D721Med (cell line): ENCODE measurements at places on chromosomes 5 and 9.
A peak's percentile ranks its signal among the peaks of the same experiment; 100 is the strongest.

GRCh38 chr9:98101868-98102273, 17.2 kb downstream of the TRIM14 start:
- no peak for DNase-seq

- DNase-seq: no peak
Measured at GRCh38 chr5:57494104-57495098, 11.8 kb upstream of the ACTBL2 start.

GRCh38 chr5:4230471-4230785, 634.8 kb downstream of the IRX1 start:
- DNase-seq: no peak

- no peak for DNase-seq
Measured at GRCh38 chr9:126695701-126696400, 82.1 kb downstream of the LMX1B start.

DNA sequence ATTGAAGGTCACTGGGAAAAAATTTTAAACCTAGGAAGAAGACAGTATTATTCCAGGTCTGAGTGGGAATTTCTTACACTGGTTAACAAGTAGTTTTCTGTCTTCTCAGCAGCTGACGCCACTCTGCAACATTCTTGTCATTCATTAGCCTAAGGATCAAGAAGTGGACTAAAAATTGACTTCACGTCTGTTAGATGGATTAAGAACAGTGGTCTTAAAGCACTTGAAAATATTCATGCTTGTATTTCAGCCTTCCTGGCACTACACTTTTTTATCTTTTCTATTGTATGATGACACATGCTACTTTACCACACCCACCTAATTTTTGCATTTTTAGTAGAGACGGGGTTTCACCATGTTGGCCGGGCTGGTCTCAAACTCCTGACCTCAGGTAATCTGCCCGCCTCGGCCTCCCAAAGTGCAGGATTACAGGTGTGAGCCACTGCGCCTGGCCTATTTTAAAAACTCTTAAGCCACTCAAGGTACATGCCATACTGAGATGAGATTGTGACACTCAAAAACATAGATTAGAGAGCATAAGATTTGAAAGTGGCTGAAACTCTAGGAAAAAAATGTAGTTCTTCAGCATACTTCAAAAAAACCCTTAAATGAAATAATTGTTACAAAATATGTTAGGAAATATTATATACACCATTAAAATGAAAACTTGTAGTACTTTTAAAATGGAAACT, 8.4 kb downstream of the MATR3 start:
- DNase-seq: no peak

- no peak for DNase-seq
Measured at GRCh38 chr5:112844489-112844888, 16.6 kb upstream of the SRP19 start.

DNA sequence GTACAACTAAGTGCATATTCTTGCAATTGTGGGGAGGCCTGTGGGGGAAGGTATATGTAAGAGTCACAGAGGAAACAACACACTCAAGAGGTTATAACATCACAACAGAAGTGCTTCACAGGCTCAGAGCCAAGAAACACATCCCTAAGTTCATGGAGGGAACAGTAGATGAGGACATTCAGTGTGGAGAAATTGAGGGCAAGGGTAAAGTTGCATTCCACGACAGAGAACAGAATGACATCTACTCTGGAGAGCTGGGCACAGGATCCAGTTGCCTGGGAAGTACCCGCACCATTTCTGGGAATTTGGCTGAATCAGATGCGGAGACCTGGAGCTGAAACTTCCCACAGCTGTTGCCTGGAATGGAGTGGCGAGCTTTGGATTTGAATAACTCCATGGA, 197.2 kb downstream of the NXNL2 start:
- no peak for DNase-seq

DNA sequence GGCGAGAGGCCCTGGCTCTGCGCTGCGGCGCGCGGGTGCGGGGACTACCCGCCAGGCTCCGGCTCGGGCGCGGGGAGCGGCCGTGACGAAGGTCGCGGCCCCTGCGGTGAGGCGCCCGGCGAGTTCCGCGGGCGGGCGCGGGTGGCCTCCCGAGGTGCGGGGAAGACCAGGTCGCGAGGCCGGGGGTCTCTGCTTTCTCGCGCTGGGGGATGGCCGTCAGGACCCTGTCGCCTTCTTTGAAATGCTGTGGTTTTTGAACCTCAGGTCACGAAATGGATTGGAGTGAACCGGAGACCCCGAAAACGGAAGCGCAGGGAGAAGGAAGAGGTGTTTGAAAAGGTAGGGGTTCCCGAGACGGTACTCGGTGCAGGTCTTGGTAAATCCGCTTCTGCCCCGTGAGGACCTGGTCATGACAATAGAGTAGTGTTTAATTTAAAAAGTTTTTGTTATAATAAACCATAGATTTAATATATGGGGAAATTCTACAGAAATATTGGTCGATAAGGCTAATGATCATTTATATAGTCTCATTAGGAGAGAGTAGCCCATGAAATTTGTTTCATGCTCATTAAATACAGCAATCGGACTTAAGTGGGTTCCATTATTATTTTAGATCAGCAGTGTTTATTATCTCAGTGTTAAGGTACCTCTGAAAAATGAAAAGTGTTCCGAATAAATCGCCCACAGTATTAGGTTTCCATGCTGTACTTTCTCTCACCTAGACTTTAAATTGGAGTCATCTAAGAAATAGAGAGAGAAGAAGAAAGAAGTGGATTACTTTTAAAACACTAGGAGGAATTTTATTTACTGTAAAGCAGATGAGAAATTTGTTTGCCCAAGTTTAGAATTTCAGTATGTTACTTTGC, 279.0 kb downstream of the AOPEP start:
- DNase-seq: no peak

DNA sequence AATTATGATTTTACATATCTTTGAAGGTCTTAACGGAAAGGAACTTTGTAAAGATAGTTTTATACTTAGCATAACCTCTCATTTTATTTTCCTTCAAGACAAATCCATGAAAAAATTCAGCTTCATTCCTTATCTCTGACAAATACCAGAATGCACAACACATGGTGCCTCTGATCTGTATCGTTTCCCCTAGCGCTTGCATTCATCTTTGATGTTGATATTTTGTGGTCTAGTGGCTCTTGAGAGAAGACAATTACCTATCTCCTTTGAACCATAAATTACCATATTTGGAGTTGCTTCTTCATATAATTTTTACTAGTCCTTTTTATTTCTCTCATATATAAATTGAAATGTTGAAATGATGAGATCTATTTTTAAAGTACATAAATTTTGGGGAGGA, 551.3 kb downstream of the PDE4D start:
- DNase-seq: no peak

GRCh38 chr9:136769710-136770191, 5.4 kb upstream of the LCN15 start:
- peak; percentile 85 for DNase-seq

GRCh38 chr5:80146046-80146445, 109.8 kb downstream of the SERINC5 start:
- DNase-seq: no peak

DNA sequence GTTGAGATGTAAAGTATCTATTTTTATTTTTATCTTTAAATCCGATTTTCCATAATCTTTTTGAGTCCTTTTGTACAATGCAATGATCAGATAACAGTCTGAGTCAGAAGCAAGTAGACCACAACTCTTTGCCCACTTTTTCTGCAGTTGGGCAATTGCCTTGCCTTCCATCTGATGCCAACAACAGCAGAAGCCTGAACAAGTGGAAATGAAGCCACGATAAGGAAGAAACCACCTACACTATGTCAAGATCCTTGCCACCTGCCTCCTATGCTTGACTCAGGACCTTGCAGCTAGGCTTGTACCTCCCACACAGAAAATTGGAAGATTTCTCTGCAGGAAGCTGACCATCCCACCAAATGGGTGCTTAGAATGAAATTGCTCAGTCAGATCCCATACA, 78.6 kb downstream of the ANXA1 start:
- DNase-seq: no peak

DNA sequence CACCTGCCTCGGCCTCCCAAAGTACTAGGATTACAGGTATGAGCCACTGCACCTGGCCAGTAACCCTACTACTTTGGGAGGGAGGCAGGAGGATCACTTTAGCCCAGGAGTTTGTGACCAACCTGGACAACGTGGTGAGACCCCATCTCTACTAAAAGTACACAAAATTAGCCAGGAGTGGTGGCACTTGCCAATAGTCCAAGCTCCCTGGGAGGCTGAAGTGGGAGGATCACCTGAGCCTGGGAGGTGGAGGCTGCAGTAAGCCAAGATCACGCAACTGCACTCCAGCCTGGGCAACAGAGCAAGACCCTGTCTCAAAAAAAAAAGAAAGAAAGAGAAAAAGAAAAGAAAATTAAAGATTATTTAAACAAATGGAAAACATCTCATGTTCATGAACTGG, 10.3 kb downstream of the GDF9 start:
- no peak for DNase-seq

DNA sequence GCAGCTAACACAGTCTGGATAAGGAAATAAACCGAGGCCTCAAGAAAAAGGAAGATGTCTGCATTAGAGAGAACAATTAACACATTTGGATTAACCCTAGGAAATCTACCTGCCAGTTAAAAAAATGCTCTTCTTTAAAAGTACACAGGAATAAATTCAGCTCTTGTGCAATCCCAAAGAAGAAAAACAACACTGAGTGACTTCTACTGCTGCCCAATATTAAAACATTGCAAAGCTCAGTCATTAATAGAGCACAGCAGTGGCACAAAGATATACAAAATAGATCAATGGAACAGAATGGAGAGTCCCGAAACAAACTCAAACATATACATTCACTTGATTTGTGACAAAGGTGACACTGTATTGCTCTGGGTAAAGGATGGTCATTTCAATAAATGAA, 119.7 kb downstream of the GNAQ start:
- no peak for DNase-seq

GRCh38 chr9:112811518-112811917, 61.0 kb downstream of the SNX30 start:
- DNase-seq: no peak

DNA sequence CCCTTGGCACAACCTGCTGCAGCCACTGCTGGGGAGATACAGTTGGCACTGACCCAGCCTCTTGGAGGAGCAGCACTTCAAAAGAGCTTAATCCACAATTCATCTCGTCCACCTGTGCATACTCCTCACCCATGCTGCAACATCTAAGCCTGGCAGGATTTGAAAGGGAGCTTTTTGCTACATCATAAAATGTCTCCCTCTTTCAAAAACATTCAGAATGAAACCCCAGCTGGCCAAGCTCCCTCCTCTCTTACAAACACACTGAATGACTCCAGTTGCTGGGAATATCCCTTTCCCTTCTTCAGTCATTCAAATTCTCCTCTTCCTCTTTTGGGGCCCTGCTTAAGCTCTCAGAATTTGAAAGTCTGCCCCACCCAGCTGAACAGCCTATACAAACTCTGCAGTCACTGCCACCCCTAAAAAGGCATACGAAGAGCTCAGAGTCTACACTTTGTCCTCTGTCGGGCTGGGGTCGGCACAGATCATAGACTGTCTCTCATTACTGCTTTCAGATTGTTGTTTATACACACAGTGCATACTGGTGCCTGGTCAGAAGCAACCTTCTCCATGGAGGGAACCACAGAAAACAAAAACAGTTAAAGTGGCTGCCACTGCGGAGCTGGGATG, 8.8 kb upstream of the C5orf15 start:
- DNase-seq: no peak

DNA sequence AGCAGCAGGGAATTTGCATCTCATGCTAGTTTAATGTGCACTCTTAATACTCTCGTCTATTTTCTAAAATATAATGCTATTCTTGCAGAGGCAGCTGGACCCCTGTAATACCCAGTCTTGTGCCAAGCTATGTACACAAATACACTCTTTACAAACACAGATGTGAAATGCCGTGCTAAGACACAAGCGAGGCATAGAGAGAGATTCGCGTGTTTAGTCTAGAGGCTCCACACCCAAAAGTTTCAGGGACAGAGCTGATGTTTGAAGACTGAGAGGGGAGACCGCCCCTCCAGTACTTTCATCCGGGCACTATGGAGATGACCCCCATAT, 1.2 kb downstream of the DPYSL3 start:
- no peak for DNase-seq

- no peak for DNase-seq
Measured at GRCh38 chr5:113166852-113167366, 190.3 kb downstream of the DCP2 start.

- DNase-seq: no peak
Measured at GRCh38 chr5:139470821-139471300, at the start of gene SMIM33. Gene SMIM33, plus strand, starts transcription at chr5:139471004. Its CDS starts 118 bp downstream, at chr5:139471122.

GRCh38 chr5:126354012-126354857, 69.0 kb upstream of the GRAMD2B start:
- DNase-seq: no peak

DNA sequence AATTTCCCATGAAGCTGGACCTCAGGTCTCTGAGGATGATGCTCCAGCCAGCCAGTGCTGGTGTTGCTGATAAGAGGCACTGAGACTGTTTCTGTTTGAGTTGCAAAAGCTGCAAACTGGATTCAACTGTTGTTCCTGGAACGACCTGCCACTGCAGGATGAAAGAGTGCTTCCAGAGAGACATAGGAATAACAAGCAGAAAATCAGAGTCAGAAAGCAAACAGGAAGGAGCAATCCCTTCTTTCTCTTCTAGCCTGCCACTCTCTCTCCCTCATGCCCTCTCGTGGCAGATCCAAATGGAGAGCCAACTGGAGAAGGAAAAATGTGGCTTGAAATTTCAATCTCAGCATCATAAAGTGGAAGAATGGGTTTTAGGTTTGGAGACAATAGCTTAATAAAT, 110.4 kb downstream of the STARD4 start:
- no peak for DNase-seq

DNA sequence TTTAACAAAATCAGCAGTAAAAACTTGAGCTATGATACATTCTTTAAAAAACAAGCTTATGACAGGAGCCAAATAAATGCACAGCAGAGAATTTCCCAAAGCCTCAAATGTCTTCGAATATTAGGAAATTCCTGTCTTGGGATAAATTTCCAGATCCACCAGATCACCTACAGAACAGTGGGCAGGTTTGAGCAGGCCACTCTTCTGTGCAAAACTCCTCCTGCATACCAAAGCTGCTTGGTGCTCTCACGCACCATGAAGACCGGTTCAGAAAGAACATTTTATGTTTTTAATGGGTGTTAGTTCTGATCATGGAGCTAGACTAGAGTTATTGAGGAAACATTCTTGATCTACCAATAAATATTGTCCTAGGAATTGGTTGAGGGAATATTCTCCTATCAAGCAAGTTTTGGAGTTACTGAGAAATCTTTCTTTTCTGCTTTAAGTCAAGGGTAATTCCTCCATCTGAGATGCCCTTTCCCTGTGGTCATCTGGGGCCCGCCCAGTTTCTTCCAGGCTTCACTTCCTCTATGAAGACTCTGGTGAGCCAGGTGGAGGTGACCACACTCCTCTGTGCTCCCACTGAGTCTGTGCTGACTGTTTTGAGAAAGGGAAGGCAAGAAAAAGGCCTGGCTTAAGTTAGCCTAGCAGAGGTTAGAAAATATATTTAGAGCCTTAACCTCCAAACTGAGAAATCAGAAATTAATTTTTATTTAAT, 17.9 kb downstream of the TNFSF15 start:
- no peak for DNase-seq

- DNase-seq: no peak
Measured at GRCh38 chr5:39519079-39519478, 94.3 kb upstream of the DAB2 start.

GRCh38 chr5:135085936-135086725, 52.1 kb upstream of the PITX1 start:
- no peak for DNase-seq

- DNase-seq: no peak
Measured at GRCh38 chr9:111065414-111065813, 27.1 kb upstream of the LPAR1 start.

GRCh38 chr9:16265688-16266087, 604.8 kb downstream of the BNC2 start:
- DNase-seq: no peak
